ENCODE measurements at places on chromosomes 3 and 15.
A peak's percentile ranks its signal among the peaks of the same experiment; 100 is the strongest.

DNA sequence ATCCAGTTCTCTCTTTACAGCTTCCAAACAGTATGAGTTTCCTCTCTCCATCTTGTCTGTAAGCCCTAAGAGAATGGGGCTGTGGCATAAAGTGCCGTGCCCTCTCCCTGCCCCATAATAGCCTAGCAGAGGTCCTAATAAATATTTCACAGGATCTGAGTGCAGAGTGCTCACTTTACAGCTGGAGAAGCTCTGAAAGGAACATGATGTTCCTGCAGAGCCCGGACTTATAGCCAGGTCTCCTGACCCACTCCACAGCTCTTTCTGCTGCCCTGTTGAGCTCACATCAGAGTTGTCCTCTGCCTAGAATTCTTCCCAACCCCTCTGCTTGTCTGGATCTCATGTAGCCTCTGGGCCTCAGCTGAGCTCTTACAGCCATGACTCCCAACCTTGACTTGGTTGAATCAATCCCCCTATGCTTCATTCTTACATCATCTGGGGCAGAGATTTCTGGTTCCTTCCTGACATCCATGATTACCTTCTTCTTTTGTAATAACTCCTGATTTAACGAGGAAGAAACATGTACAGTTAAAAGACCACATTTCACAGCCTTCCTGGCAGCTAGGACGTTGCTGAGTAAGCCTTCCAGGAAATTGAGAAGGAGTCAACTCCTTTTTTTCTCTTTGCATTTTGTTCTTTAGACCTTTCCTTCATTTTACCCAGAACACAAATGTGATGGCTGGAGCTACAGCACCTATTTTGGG lies 135.3 kb downstream of the RPLP1 start:
- no peak for DNase-seq

- DNase-seq: no peak
These were observed 33.9 kb upstream of the MEIS2 start for GRCh38 chr15:37134244-37134643.

- DNase-seq: no peak
These were observed 300.6 kb downstream of the SATB1 start for GRCh38 chr3:18124501-18124900.

DNA sequence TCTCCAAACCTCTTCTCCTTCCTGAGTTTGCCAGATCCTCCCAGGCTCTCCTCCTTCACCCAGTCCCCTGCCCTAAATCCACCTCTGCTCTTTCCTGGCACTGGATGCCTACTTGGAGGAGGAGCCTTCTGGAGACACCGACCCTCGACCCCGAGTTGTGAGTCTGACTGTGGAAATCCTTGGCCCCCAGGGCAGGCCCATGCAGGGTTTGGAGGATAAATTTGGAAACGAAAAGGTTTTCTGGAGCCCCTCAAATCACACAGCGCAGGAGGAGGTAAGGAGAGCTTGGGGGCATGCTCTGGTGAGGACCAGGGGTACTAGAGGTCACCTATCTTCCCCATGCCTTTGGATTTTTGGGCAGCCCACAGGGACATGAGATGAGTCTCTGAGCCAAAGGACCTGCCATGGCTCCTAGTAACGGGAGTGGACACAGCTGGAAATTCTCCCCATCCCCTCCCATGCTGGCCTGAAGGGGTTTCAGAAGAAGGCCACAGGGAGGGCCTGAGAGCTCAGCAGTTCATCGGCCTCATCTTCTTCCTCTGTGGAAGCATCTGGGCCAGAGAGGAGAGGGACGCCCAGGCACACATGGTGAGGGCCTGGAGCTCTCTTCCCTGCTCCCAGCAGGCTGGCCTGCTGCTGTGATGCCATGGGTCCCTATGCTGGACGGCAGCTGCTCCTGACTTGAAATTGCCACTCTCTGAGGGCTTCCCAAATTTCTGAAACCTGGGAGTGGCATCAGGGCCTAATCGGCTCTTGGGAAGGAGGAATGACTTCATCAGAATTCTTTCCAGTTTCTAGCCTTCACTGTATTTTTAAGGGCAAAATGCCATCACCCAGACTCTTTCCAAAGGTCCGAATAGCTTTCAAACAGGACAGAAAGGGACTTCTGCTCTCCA lies 68.6 kb upstream of the ITGA11 start:
- DNase-seq: no peak

GRCh38 chr3:67650084-67650483 lies 4.3 kb downstream of the SUCLG2 start:
- no peak for DNase-seq

DNA sequence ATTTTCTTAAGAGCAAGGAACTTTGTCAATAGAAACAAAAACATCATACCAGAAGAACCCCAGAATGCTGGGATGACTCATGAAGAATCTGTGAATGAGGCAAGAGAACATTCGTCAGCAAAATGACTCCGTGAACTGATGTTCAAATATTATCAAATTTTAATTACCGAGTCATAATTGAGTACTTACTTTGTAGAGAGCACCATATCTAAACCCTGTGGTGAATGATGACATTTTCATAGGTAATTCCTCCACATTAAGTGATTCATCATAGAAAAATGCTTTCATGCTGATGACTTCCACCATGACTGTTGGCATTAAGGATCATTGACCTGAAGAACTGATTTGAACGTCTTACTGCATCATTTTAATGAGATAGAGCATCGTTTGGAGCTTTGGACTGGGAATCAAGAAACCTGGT lies 56.3 kb downstream of the PPARG start:
- peak; percentile 12 for DNase-seq

GRCh38 chr3:10196389-10197052 lies 31.8 kb downstream of the IRAK2 start:
- DNase-seq: peak; percentile 58

DNA sequence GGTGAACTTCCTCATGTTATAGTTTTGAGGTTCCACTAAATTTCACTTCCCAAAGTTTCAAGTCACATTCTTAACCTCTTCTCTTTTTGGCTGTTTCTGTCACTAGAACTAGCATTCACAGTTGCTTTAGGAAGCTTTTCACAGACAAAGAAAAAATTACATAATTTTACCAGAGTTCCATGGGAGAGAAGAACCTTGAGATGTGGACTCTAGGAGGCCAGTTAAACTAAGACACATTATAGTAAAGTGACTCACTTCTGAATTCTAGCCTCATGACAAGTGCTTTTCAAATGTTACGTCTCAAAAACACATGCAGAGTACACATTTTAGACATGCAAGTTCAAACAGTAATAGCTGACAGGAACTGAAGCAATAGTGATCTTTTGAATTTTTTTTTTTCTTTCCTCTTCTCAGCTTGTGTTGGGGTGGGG lies 39.9 kb upstream of the LRTM1 start:
- no peak for DNase-seq

DNA sequence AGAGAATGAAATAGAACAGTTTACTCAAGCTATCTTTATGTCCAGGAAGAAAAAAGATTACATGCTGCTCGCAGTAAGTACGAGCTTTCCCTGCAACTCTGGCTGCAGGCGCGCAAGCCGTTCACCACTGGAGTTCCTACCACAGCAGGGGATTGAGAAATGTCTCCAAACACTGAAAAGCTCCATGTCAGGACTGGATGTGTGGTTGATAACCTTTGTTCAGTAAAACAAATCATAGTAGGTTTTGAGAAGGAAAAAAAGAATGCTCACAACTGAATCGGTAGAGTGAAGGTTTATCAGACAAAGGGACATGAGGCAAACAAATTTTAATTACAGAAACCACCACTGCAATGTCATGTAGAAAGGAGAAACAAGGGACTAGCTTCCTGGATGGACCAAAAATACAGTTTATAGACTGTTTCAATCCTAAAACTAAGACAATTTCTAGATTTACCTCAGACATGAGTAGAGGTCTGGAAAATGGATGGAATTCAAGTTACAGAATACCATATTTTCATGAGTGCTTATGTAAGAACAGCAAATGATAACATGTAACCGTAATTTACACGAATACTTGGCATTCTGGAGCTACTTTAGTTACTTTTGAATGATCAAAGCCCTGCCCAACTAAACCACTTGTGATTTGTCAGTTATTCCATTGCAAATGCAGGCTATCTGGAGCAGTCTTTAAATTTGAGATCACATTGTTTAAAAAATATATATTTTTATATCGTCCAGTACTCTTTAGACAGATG lies 471.1 kb downstream of the SHQ1 start:
- peak; percentile 52 for DNase-seq

- DNase-seq: no peak
These were observed 32.2 kb upstream of the SNRK start for GRCh38 chr3:43254125-43254524.

GRCh38 chr15:40878785-40879184 lies 4.8 kb upstream of the RHOV start:
- peak; percentile 75 for DNase-seq

- DNase-seq: no peak
These were observed 27.1 kb upstream of the LIPC start for GRCh38 chr15:58404722-58405121.

- no peak for DNase-seq
These were observed 10.9 kb upstream of the ULK4 start for GRCh38 chr3:41972802-41973201.

- DNase-seq: no peak
These were observed 74.7 kb upstream of the ACKR4 start for GRCh38 chr3:132522353-132522752.

DNA sequence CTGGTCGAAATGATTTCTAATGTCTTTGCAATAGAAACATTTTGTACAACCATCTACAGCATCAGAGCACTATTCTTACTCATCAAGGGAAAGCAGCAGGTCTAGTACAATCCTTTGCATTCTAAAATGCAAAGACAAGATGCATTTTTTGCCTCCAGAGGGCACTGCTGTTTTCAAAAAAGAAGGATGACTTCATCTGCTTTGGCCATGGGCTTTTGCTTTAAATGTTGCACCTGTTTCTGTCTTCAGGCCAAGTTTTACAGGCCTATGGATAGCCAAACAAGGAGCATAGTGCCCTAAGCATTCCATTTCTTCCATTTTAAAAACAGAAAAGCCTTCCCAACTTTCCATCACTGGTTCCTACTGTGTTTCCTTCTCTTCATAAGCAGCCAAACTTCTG lies 3.4 kb downstream of the PARP9 start:
- DNase-seq: peak; percentile 86

DNA sequence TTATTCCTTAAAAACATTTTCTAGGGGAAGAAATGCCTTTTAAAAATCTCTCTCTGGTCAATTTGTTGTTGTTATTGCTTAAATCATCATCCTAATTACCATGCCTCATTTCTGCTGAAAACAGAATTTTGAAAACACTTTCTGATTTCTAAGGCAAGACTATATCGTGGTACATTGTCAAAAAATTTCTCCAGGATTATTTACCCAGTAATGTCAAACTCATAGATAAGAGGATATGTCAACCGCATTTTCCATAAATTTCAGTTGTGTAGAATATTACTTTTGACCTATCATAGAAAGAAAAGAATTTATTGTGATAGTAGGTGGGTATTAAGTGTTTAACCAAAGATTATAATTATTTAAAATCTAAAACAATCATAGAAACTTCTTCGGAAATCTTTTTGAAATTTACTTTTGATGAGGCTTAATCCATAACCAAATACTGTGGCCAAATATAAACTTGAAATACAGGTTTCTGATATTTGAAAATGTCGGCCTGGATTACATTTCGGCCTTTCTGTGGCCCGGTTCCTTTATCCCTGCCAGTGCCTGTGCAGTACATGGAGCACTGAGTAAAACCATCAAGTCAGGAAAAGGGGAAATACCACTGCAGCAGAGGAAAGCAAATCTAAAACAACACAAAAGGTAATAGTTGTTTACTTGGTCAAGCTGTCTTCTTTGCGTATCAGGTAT lies 173.4 kb downstream of the MYRIP start:
- DNase-seq: no peak

DNA sequence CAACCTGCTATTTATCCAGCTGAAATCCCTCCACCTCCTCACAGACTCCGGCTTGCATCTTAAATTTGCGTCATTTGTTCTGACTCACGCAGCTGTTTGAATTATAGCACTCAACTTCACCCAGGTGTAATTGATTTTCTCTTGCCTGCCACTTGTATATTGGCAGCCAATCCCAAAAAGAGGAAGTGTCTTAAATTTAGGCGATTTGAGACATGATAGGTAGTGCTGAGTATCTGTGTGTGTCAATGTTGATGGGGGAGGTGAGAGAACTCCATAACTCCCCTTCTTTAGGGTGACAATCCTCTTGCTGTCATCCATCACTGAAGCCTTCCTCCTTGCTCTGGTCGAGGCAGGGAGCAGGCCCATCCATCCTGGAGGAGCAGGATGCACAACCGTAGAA lies 77.2 kb upstream of the TPRG1 start:
- DNase-seq: no peak

- no peak for DNase-seq
These were observed 41.0 kb upstream of the CAPN7 start for GRCh38 chr3:15165061-15165460.

GRCh38 chr3:140203510-140203909 lies 268.5 kb downstream of the CLSTN2 start:
- no peak for DNase-seq

DNA sequence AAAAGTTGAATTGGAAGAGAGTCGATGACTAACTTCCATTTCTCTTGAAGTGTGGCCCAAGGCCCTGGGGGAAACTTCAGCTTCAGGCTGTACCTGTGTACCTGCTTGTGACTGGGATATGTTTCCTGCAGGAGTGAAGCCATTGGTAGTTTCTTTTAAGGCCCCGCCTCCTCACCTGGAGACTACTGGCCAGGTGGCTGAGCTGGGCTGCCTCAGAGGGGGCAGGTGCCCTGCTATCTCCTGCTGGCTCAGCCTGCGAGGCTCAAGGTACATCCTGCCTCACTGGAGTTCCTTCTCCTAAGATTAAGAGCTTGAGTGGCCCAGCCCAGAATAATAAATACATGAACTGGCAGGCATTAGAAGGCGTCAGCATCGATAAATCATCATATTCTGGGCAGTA lies 121.6 kb upstream of the ROPN1 start:
- DNase-seq: no peak

- DNase-seq: no peak
These were observed 143.1 kb upstream of the TBL1XR1 start for GRCh38 chr3:177340243-177340830.

DNA sequence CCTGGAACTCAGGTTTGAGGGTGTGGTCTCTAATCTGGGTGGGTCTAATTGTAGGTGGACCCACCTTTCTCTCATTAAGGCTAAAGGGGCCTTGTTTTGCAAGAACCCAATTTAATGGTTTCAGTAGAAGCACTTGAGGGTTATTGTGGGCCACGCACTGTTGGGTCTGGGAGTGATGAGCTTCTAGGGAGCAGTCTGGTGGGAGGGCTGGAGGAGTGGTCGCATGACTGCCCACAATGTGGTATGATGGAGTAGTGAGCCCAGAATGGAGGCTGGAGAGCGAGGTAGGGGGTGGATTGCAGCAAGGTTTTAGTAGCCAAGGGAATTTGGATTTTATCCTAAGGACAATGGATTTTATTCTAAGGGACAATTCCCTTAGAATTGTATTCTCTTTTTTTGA lies 2.7 kb downstream of the TATDN2 start:
- no peak for DNase-seq

GRCh38 chr3:127962937-127963336 lies 47.9 kb downstream of the KBTBD12 start:
- DNase-seq: no peak

- no peak for DNase-seq
These were observed 41.4 kb upstream of the TSEN2 start for GRCh38 chr3:12442654-12443501.

- DNase-seq: no peak
These were observed 55.5 kb upstream of the MELTF start for GRCh38 chr3:197085137-197085536.

- DNase-seq: no peak
These were observed 189.3 kb downstream of the PLCH1 start for GRCh38 chr3:155555479-155556060.
